CD4-positive, alpha-beta T cell treated with Interleukin-4 for 1 hour (primary cell): ENCODE measurements at places on chromosomes 1 and 21.

GRCh38 chr1:228007049-228007800 lies 427 bp downstream of the WNT3A start:
- peak; percentile 0 for DNase-seq

DNA sequence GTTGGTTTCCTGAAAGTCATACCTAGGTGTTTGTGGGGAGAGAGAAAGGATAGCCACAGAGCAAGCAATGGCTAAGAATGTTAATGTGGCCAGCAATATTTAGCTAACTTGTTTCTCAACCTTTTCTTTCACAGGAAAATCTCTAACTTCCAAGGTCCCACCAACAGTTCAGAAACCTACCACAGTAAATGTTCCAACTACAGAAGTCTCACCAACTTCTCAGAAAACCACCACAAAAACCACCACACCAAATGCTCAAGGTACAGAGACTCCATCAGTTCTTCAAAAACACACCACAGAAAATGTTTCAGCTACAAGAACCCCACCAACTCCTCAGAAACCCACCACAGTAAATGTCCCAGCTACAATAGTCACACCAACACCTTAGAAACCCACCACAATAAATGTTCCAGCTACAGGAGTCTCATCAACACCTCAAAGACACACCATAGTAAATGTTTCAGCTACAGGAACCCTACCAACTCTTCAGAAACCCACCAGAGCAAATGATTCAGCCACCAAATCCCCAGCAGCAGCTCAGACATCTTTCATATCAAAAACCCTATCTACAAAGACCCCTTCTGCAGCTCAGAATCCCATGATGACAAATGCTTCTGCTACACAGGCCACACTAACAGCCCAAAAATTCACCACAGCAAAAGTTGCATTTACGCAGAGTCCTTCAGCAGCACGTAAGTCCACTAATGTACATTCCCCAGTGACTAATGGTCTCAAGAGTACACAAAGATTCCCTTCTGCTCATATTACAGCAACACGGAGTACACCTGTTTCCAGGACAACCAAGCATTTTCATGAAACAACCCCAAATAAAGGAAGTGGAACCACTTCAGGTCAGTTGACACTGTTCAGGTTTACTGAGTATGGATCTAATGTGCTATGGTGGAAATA lies 15.3 kb downstream of the CD55 start:
- DNase-seq, result peak; percentile 68

DNA sequence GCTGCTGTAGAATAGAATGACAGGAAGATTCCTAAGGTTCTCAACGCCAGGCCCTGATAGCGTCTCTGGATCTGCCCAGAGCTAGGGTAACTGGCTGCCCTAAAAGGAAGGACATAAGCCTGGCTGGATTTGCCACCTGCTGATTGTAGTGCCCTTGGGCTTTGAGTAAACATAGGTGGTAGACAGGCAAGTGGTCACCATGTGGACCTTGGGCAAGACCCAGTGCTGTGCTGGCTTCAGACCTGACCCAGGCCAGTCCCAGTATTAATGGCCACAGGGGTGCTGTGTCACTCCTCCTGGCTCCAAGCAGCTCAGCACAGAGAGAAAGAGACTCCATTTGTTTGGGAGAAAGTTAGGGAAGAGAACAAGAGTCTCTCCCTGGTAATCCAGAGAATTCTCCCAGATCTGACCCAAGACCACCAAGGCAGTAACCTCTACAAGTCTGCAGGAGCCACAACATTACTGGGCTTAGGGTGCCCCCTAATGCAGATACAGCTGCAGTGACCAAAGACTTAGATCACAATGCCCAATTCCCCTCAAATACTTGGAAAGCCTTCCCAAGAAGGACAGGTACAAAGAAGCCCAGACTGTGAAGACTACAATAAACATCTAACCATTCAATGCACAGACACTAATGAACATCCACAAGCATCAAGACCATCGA lies 44.5 kb downstream of the PHTF1 start:
- DNase-seq, result no peak

- DNase-seq, result no peak
Observed at GRCh38 chr1:116666187-116667077, 1.1 kb downstream of the IGSF3 start.

DNA sequence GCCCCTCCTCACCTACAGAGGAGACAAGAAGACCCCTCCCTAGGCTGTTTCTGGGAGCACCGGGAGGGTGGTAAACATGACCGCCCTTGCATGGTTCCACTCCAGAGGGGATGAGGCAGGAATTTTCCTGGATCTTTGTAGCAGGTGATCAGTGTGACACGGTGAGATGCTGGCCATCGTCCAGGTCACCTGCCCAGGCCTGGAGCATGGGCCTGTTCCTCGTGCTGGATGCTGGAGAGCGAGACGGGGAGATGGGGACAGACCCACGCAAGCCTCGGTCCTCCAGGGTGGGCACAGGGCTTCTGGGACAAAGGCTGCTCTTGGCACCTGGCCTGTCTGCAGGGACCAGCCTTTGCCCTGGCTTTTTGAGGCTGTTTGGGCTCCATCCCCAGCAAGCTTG lies 46.2 kb downstream of the DMRTB1 start:
- DNase-seq, result no peak

GRCh38 chr1:67896826-67897225 lies 63.6 kb upstream of the GNG12 start:
- no peak for DNase-seq

- no peak for DNase-seq
Observed at GRCh38 chr1:12537906-12538461, 80.0 kb downstream of the DHRS3 start.

DNA sequence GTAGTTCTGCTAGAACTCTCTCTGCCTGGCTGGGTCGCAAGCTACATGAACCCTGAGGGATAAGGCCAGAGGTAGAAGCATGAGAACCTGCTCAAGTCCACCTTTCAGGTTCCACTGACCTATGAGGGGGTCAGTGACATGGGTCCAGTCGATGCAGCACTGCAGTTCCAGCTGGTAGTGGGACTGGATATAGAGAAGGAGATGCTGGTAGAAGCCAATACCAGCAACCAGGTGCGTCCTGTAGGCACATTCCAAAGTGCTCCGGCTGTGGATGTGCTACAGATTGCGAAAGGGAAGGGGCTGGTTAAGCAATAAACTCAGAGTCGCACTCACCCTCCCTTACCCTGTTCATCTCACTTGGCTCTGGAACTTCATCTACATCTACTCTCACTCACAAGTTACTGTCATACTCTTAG lies 5.7 kb downstream of the SMG5 start:
- no peak for DNase-seq

DNA sequence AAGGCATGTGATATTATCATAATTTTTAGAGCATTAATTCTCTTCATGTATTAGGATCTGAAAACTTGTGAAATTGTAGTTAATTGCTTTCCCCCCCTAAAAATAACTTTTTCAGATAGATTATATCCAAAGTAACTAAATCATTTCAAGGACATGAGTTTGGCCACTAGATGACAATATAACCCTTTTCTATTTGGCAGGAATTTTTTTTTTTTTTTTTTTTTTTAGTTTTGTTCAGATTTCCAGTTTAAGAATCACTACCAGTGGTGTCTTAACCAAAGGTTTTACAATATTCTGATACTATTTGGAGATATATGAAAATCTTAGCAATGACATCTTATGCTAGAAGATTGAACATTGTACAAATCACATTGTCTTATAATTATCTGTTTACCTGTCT lies 370.8 kb downstream of the AMY1C start:
- no peak for DNase-seq

GRCh38 chr1:231924180-231924579 lies 297.6 kb downstream of the DISC1 start:
- no peak for DNase-seq

DNA sequence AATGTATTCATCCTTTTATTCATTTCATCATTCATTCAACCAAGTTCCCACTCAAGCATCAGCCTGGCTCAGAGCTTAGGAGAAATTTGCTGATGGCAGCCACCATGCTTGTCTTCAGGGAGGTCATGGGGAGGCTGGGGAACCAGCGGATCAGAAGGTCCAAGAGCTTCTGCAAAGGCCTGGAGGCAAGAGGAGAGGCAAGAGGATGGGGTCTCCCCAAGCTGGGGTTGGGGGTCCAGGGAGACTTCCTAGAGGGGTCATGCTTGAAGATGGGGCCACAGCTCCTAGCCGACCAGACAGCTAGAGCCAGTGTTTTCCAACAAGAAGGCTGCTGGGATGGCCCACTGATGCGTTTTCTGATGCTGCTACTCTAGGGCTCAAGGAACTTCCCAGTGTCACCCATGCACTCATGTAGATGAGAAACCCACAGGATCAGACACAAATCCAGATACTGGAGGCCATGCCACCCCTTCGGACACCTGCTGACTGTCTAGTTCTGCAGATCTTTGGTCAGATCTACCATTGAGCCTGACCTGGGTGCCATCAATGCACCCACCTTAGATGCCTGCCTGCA lies 315.2 kb downstream of the AJAP1 start:
- DNase-seq, result no peak

DNA sequence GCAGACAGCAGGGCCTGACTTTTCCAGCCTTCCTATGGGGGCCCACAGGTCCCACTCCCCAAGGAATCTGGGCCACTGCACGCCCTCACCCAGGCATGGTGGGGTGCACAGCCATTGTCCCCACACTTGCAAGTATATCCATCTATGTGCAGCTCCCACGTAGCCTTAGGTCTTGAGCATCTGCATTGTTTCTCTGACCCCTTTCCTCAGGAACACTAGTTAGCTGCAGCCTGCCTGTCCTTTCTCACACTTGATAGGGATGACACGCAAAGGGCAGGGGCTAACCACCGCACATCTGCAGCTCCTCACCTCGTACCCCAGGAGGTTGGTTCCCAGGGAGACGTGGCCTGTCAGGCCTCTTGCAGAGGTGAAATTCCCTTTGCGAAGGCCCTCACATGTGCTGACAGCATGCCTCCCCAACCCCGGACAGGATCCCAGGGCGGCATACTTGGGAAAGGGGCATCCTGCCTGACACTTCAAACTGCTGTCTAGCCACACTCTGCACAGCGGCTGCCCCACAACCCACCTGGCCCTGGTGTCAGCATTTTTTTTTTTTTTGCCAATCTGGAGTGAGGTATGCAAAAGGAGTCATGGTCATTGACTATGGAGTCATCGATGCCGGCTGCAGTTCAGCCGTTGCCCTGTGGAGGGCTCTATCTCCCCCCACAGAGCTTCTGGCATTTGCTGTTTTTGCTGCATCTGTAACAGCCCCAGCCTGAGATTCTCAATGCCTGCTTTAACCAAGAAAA lies 5.0 kb downstream of the JMJD4 start:
- peak; percentile 50 for DNase-seq

GRCh38 chr1:66368261-66368660 lies 165.7 kb upstream of the SGIP1 start:
- no peak for DNase-seq

- DNase-seq, result no peak
Observed at GRCh38 chr1:16042096-16042495, 1.5 kb upstream of the CLCNKB start.

GRCh38 chr1:9302745-9303524 lies 10.2 kb downstream of the SPSB1 start:
- DNase-seq, result no peak

DNA sequence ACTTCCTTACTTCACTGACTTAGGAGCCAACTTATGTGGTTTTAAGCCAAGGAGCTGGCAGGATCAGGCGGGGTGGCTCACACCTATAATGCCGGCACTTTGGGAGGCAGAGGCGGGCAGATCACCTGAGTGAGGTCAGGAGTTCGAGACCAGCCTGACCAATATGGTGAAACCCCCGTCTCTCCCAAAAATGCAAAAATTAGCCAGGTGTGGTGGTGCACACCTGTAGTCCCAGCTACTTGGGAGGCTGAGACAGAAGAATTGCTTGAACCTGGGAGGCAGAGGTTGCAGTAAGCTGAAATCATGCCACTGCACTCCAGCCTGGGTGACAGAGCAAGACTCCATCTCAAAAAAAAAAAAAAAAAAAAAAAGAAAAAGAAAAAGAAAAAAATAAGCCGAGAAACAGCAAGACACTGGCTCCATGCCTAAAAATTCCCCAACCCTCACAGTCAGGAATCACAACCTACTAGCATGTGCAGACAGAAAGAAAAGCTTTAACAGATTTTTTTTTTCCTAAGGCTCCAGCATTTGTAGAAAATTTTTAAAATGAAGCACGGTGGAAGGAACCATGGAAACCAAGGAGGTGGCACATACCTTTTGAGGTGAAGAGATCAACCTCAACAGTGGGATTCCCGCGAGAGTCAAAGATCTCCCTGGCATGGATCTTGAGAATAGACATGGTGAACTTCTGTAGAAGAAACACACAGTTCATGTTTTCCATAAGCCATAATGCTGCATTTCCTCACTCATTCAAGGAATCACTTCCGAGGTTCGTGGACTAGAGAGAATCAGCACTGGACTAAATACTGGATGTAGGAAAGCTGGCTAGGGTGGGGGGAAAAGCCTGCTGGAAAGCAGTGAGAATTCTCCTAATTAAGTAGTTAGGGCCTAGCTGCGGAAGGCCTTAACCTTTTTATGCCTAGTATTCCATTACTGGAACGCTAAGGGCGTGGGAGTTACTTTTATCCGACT lies 4.0 kb downstream of the ENO1 start:
- no peak for DNase-seq

GRCh38 chr1:156708218-156708661 lies 2.9 kb upstream of the CRABP2 start:
- DNase-seq, result no peak

- no peak for DNase-seq
Observed at GRCh38 chr1:174301295-174302077, 142.2 kb downstream of the RABGAP1L start.

DNA sequence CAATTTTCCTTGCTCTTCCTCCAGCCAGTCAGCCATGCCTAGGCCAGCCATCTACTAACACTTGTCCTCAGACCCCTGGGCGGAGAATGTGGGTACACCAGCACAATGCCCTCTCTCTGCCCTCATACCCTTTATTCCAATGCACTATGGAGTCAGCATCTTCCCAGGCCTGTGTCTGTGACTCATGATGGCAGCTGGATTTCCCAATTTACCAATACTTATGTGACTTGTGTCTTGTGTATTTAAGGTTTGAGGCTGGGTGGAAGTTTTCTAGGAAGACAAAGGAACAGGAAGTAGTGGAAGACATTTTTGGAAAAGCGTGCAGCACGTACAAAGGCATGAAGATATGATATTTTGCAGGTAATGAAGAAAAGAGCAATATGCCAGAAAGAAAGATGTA lies 114.3 kb downstream of the NMNAT2 start:
- DNase-seq, result no peak

DNA sequence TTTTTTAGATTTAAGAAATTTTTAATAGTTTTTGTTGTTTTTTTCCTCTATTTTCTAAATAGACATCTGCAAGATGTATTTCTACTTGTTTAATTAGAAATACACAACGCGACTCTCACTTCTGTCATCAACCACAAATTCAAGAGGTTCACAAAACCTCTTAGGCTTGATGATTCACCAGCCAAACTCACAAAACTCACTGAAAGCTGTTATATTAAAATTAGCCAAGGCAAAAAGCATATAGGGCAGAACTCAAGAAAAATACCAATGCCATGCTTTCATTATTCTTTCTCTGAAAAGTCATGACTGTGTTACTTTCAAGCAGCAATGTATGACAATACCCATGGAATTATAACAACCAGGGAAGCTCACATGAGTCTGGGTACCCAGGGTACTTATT lies 487.0 kb upstream of the RGS18 start:
- DNase-seq, result no peak

DNA sequence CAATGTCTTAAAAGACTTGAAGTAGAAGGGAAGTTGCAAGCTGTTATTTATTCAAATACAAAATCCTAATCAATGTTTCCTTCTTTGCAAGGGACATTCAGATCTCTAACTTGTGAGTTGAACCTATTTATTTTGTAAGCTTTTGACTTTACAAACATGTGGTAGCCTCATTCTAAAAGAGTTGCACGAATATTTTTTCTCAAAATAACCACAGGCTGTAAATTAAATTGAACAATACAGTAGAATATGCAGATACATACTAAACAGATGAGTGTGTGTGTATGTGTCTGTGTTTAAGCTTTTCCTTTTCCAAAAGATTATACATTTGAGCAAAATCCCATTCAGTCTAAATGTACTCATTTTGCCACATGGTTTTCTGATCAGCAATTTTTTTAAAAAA lies 4.8 kb upstream of the DYNLT5 start:
- DNase-seq, result no peak
